Stimulated activated CD4-positive, alpha-beta T cell treated with anti-CD3 and anti-CD28 coated beads, Interleukin-12 subunit alpha, Interleukin-12 subunit beta, amount 100 ng/mL, for 48 hours (primary cell): ENCODE measurements at places on chromosomes 12 and 14.

- DNase-seq: no peak
Measured at GRCh38 chr12:91732086-91732485, 413.6 kb downstream of the BTG1 start.

DNA sequence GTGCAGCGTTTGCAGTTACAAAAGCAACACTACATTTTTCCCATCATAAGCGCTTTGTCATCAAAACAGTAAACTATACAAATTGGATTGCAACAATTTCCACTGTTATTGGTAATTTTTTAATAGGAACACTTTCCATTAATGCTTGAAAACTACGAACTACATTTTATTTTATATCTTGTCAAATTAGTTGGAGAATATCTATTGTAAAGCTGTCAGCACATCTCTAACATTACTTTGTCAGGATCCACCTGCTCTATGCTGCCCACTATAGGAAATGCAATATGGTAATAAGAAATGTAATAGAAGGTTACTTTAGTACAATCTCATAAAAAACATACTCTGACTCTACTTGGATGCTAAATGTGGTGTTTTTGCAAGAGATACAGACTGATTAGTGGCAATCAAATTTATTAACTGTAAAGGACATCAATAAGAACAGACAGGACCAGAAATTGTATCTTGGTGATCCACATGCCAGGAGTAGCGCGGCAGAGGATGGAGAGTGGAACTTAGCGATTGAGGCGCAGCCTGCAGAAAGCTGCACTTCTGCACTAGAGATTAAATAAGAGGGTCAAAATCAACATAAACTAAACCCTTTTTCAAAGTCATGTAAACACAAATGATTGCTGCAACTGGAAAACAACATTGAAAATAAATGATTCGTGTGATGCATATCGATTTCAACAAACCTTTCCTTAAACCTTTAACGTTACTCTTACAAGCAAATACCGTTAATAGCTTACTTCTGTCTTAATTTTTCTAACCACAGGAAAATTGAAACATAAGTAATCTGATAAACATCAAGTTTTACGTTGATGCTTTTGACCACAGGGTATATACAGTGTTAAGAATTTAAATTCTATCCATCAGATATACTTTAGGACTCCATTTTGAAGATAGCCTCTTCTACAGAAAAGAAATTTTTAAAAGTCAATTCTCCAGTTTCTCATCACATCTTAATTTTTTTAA lies 3.6 kb upstream of the ARID2 start:
- DNase-seq: no peak

DNA sequence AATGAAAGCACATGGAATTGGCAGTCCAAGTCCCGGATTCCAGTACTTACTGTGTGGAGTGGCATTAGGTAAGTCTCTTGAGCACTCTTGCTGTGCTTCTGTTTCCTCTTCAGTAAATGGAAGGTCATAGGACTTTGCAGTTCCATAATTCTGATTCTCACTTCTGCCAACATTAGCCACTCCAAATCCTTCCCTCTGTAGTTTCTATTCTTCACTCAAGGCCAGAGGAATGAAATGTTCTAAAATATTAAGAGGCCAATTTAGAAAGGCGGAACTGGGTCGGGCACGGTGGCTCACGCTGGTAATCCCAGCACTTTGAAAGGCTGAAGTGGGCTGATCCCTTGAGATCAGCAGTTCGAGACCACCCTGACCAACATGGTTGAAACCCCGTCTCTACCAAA lies 19.8 kb upstream of the SLC5A8 start:
- no peak for DNase-seq

- DNase-seq: no peak
Measured at GRCh38 chr12:127052511-127053232, 1214.3 kb upstream of the TMEM132C start.

DNA sequence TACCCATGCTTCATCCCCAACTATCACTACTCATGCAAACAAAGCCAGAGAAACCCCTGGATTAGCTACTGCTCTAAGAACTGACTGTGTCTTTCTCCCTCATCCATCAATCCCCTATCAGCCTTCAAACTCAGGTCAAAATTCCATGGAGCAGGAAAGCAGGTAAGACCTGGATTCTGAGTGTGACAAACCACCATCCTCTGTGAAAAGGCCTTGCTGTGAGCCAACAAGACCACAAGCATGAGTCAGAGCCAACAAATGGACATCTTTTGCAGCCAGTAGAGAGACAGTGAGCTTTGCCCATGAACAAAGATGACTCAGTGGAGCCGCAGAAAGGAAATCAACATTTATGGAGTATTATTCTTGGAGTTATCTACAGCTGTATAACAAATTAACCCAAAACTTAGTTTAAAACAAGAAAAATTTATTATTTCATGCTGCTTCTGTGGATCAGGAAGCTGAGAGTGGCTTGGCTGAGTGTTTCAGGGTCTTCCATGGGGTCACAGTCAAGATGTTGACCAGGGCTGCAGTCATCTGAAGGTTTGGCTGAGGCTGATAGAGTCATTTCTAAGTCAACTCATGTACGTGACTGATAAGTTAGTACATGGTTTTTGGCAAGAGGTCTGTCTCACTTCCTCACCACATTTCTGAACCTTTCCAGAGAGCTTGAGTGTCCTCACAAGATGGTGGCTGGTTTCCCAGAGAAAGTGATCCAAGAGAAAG lies 61.1 kb downstream of the PITPNM2 start:
- DNase-seq: no peak

DNA sequence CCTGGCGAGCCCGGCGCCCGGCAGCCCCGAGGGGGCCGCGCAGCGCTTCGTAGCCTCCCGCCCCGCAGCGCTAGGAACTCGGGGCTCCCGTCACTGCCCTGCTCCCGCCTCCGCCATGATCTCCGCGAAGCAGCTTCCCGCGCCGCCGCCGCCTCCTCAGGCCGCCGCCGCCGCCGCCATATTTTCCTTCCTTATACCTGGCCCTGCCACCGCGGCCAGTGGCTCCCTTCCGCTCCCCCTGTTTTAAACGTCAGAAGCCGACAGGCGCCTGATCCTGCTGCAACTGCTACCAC lies 286 bp downstream of the PPP4R3A start:
- DNase-seq: no peak

- DNase-seq: no peak
Measured at GRCh38 chr14:32047791-32048190, 29.3 kb upstream of the ARHGAP5 start.

DNA sequence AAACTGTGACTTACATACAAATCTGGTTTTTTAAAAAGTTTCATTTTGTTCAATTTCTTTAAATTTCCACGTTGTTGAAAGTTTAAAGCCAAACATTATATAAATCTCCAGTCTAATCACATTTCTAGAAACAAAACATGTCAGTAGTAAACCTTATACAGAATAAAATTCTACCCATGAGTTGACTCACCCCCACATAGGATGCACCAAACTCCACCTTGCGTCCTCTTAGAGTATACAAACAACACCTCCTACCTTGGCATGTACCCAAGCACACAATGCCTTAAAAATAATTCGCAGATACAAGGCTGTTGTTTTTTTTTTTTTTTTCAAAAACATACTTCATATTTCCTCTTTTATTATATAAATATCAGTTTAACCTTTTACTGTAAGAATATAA lies 3.3 kb downstream of the FBXL14 start:
- DNase-seq: no peak

DNA sequence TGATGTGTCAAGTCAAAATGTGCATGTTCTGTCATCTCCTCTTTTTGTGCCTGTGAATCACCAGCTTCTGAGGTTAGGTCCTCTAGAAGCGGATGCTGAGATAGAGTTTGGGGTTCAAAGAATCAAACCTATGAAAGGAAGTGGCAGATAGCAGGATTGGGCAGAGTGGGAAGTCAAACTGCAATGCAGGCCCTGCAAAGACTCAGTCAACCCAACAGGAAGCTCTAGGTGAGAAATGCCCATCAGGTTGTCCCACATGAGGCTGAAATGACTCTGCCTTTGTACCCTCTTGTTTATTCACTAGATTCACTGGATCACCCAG lies 4.5 kb upstream of the MIA2 start:
- peak; percentile 60 for DNase-seq

GRCh38 chr12:684416-684815 lies 21.2 kb upstream of the NINJ2 start:
- no peak for DNase-seq
